ENCODE measurements at places on chromosomes 6 and 20.

- DNase-seq = no peak
Observed at GRCh38 chr20:34143951-34144350, 31.9 kb upstream of the EIF2S2 start.

DNA sequence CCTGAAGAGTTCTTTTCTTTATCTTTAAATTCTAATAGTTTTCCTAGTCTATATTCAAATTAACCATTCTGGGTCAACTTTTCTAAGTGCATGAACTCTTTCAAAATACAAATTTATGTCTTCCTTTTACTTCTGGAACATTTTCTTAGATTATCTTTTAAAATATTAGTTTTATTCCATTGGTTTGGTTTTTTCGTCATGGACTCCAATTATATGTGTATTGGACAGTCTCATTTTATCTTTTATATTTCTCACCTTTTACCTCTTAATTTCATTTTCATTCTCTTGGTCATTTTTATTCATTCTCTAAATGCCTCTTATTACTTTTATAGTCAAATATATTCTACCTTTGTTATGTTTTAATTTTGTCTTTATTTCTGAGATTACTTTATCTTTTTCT, 356.7 kb upstream of the MMS22L start:
- no peak for DNase-seq

GRCh38 chr6:43847741-43848630, 78.0 kb downstream of the VEGFA start:
- no peak for DNase-seq

- no peak for DNase-seq
Observed at GRCh38 chr6:92559611-92560010, 859.7 kb downstream of the EPHA7 start.

DNA sequence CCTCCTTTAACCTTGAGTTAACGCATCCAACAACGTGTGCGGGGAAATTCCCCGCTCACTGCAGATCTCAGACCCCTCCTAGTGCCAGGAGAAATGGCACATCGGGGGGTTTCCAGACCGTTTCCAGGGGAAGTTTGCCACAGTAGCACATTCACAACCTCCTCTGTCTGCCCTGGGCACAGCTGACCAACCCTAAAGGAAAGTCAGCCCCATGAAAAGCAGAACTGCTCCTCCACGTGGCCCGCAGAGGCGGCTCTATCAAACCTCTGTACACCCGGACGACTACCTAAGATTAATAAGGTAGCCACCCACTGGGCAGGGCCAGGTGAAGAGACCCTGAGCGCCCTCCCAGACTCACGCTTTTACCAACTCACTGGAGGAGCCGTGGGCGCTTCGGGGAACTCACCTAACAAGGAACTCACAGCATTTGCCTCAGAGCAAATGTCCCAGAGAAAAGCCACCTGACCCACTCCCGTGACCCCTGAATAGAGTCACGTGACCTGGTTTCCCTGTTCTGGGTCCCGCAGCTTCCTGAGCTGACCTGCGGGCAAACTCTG, 93.1 kb downstream of the PRND start:
- DNase-seq = peak; percentile 74

GRCh38 chr6:43396408-43397149, 27.1 kb upstream of the ZNF318 start:
- no peak for DNase-seq

- no peak for DNase-seq
Observed at GRCh38 chr6:25118038-25118437, 161.1 kb upstream of the CARMIL1 start.

- DNase-seq = no peak
Observed at GRCh38 chr6:135860361-135860760, 8.9 kb downstream of the PDE7B start.

Measured in stimulated activated CD8-positive, alpha-beta memory T cell treated with anti-CD3 and anti-CD28 coated beads, Interleukin-7, amount 100 ng/mL, for 4 hours (primary cell).